Cerebellar nuclear complex (tissue), 1 donor: ENCODE measurements at places on chromosomes 4 and X.

- DNase-seq, result no peak
Observed at GRCh38 chr4:149009223-149009622, 567.0 kb upstream of the NR3C2 start.

DNA sequence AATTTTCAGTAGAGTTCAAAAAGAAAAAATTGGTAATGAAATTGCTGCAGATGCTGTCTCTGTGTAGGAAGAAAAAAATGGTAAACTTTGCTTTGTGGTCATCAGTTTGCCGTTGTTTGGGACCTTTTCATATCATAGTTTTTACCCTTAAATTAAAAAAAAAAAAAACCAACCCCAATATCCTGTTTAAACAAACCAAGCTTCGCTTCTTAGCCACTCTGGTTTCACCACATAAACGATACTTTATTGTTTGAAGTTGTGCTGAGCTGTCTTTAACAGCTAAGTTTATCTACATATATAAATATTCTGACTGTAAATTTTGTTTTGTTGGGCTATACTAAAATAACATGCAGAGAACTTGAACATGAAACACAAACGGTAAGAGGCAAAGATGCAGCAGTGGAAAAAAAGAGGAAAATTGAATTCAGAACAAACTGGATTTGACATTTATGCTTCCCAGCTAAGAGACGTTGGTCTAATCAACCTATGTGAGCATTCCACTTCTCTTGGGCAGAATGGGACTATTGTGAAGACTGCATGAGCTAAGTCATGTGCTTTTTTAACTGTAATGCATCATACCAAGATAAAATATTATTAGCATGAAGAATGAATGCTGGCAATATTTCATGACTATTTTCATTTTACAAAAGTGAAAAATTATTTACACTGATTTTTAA, 15.7 kb upstream of the H2AZ1 start:
- no peak for DNase-seq

DNA sequence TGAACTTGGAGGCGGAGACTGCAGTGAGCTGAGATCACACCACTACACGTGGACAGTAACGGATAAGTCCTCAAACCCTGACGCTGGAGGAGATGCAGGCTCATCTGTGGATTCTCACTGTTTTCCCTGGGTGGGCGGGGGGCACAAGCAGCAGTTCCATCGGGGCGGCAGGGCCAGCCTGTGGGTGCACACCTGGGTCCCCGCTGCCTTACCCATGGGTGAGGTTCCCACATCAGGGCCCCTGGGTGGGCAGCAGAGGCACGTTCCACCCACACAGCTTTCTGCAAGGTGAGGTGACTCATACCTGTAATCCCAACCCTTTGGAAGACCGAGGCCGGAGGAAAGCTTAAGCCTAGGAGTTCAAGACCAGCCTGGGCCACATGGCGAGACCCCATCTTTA, 56.6 kb upstream of the MXD4 start:
- no peak for DNase-seq

- no peak for DNase-seq
Observed at GRCh38 chr4:17272154-17272553, 239.7 kb downstream of the QDPR start.

DNA sequence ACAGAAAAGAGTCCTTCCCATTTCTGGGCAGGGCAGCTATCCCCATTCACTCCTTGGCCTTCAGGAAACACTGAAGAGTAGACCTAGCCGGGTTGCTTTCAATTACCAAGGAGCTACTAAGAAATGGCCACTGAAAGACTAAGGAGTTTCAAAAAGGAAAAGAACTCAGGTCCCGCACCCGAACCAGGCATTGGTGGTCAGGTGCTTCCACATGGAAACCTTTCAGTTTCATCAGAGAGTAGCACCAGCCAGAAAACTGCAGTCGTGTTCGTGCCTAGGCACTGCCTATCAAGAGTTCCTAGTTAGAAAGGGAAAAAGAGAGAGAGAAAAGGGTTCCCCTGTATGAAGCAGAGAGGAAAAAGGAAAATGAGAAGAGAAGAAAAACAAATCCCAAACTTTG, 237.9 kb downstream of the KLHL4 start:
- no peak for DNase-seq
